ENCODE measurements at places on chromosomes 2 and 18. TPM values are rescaled to one million over a fixed set of nuclear protein-coding genes. Genes with fewer than 3 reads are reported as not detected.

MC4R gene
- total RNA-seq: not detected

COL3A1 gene
- total RNA-seq: 1,834 TPM

TMEM178A gene
- 1.8 TPM for total RNA-seq

UGT1A7 gene
- total RNA-seq: not detected

ANKRD36C gene
- 12.1 TPM for total RNA-seq

PLEK gene
- not detected for total RNA-seq

RAX gene
- total RNA-seq: not detected

ARHGAP15 gene
- total RNA-seq: 1.4 TPM

CDH7 gene
- not detected for total RNA-seq

SLC9A4 gene
- total RNA-seq: not detected

BMP10 gene
- not detected for total RNA-seq

STPG4 gene
- total RNA-seq: not detected

WDR75 gene
- 37.9 TPM for total RNA-seq

CD207 gene
- not detected for total RNA-seq

GNLY gene
- 0.24 TPM for total RNA-seq

C1QL2 gene
- not detected for total RNA-seq

SRD5A2 gene
- total RNA-seq: not detected

IL36B gene
- total RNA-seq: not detected

Data from epithelial cell of alveolus of lung (primary cell).